Activated CD4-positive, alpha-beta T cell treated with anti-CD3 and anti-CD28 coated beads, Interleukin-2, amount 50 U/mL, for 4 hours (primary cell): ENCODE measurements at places on chromosomes 3 and 15.

DNA sequence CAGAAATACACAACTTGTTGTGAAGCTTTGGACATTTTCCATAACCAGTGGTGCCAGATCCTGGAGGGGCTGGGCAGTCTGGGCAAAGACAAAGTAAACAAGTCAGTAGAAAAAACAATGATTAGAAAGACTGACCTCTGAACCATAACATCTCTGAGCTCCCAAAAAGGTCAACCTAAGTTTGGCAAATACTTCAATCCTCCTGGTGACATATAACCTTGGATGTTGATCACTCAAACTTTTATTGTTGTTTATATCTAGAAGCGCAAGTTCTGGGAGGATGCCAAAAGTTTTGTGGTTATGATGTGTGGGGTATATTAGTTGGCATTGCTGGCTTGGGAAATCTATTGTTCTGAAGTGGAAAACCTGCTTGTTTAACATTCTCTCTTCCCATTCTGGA, 257.7 kb downstream of the DIPK2A start:
- DNase-seq: no peak

DNA sequence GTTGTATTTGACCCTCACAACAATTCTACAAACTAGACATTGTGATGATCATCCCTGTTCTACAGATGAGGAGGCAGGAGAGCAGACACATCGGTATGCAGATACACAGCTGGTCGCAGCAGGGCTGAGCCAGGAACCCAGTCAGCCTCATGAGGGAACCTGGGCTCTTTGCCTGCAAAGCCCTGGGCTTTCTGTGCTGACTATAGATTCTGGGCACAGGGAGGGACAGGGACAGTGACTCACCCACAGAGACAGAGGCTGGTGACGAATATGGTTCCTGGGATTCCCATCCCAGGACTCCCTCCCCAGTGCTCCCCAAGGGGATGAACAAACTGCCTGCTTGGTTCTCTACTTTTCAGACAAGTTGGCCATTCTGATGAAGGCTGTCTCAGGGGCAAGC, 3.8 kb upstream of the CAMP start:
- no peak for DNase-seq

- DNase-seq: no peak
Observed at GRCh38 chr3:59374818-59375211, 325.0 kb upstream of the CFAP20DC start.

DNA sequence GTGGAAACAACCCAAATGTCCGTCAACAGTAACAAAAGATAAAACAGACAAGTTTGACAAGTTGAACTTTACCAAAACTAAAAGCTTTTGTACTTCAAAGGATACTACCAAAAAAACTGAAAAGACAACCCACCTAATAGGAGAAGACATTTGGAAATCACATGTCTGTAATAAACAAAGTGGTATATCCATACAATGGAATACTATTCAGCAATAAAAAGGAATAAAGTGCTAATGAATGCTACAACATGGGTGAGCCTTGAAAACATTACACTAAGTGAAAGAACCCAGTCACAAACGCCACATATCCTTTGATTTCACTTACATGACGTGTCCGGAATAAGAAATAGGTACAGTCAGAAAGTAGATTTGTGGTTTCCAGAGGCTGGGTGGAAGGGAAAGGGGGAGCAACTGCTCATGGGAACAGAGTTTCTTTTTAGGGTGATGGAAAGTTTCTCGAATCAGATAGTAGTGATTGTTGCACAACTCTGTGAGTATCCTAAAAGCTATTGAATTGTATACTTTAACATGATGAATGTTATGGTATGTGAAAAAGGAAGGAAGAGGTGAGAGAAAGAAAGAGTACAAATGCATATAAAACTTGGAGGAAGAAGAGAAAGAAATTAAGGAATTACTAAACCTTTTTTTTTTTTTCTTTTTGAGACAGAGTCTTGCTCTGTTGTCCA, 72.7 kb upstream of the ABHD2 start:
- DNase-seq: no peak

DNA sequence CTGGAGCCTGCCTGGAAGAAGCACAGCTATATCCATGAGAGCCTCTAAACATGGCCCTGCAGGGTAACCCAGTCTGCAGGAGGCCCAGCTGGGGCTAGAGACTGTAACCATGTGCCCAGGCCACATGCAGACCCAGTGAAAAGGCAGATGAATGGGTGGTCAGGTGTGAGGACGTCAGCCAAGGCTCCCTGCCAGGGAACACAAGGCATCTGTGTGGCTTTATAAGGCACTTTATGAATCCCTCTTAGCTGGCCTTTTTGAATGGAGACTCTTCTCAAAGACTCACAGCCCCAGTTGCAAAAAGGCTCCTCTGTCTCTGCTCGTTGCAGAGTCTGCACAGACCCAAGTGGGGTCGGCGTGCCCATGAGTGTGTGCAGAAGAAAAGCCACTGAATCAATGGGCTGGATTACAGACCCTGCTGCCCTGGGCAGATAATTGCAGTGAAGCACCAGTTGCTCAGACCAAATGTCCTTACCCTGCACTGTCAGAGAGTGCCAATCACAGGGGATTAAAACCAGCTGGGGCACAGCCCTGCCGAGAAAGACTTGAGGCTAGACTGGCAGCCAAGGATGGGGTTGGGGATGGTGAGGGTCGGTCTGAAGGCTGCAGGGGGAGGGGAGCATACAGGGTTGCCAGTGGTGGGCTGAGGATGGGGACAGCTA, 154.2 kb downstream of the RAB11A start:
- DNase-seq: no peak

DNA sequence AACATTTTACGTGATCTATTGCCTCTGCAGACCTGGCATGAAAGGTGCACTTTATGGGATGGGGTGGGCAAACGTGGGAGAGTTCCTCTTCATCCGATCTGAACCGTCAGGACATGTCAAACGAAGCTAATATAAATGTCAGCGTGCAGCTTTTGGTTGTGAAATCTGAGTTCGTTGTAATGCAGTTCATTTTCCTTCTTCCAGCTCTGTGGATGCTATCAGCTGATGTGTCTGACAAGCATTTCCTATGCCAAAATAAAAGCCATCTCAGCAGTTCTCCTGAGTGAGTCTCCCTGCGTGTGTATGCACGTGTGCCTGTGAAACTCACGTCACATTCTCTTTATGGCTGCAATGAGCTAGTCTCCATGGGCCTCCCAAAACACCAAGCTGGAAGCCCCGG, 512.3 kb downstream of the MCTP2 start:
- no peak for DNase-seq

DNA sequence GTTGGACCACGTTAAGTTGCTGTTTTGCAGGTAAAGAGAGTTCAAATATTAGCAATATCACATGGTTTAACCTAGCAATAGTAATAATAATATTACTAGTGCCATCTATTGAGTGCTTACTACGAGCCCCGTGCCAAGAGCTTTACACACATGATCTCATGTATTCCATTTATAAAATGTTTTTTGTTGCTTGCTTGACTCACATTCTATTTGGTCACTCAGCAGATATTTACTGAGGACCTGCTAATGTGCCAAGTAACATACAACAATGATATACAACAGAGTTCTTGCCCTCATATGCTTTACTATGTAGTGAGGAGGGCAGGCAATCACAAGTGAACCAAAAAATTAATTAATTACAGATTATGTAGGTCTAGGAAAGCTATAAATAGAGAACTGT, 36.7 kb downstream of the CTDSPL start:
- no peak for DNase-seq

DNA sequence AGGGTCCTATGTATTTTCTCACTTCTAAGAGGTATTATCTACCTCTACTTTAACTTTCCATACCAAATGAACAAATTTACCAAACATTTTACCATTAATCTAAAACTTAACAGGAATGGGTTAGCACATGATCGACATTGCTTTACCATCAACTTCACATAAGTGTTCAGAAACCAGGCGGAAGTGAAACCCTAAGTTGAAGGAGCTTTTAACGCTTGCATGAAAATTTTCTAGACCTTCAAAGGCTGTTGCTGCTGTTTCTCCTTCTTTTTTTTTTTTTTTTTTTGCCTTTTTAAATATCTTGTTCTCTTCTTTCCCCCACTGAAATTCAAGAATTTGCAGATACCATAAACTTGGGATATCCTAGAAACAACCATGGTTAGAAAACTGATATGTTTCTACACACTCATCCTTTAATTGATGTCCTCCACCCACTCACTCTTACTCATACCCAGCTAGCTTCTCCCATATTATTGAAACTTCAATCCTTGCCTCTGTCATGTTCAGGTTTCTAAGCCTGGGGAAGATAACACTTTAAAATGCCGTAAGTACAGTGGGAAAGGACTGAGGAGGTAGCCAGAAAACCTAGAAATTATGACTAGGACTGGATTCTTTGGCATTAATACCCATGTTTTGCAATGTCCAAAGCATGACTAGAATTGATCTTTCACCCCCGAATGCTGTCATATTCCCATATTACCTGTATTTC, 24.7 kb downstream of the MYO5A start:
- DNase-seq: no peak

GRCh38 chr15:78469031-78469430, 31.0 kb downstream of the IREB2 start:
- no peak for DNase-seq

DNA sequence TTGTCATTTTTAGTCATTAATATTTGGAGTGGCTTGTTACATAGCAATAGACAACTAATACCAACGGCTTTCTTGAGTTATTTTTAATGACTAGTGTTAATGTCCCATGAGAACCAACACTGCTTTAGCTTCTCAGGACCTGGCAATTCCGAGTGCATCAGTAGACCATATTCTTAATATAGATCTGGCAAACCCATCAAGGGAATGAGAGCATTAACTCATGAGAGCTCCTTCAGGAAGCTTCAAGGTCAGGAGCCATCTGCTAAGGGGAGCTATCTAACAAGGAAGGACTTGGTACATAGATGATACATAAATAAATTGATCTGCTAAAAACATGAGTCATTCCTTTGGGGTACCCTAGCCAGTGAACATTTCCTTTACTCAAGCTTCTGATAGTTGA, 122.6 kb upstream of the EPHA3 start:
- no peak for DNase-seq

DNA sequence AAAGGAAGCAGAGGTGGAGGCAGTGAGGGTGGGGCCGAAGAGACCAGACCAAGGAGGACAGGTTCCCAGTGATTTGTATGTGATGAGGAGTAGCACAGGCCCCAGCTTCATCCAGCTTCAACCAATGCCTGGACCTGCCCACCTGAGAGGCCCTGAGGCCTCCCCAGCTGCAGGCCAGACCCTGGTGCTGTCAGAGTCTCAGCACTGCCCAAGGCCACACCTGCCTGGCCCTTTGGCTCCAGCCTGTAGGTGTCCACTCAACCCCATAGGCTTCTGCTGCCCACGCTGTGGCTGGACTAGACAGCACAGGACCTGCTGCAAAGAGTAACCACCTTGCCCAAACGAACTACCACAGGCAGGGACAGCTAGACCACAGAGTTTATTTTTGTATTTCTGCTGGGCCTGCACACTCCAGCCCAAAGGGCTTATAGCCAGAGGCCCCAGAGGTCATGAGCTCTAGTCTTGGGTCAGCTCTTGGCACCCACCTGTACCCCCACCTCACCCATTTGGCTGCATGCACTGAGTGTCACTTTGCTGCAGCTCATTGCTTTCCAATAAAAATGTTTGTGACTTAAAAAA, 81.9 kb upstream of the CDV3 start:
- no peak for DNase-seq
